ENCODE measurements at places on chromosomes 3 and 15.

DNA sequence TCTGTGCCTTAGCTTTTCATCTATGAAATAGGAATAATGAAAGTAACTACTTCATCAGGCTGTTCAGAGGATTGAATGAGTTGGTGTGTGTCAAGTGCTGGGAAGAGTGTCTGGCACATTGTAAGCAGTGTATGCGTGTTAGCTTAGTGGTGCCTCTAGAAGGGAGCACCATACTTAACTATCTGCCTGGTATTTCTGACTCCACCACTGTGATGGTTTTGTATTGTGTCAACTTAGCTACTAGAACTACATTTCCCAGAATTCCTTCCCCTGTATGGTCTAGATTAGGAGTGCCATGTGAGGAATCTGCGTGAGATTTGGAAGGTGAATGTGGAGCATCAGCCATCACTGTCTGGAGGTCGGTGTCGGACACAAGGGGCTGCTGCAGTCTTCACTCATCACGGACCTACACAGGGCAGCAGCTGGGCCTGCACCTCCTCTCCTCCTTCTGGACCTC is 115.4 kb upstream of the GALNT15 start:
- no peak for DNase-seq

GRCh38 chr3:127005864-127006500 is 23.1 kb downstream of the PLXNA1 start:
- no peak for DNase-seq

GRCh38 chr3:184320104-184320445 is 5.7 kb downstream of the EIF4G1 start:
- DNase-seq: no peak

- DNase-seq: no peak
Observed at GRCh38 chr3:190165253-190165652, 44.6 kb upstream of the P3H2 start.

GRCh38 chr3:180329187-180329586 is 272.8 kb upstream of the TTC14 start:
- DNase-seq: peak; percentile 38

- no peak for DNase-seq
Observed at GRCh38 chr3:128919988-128920387, 40.6 kb downstream of the ACAD9 start.

DNA sequence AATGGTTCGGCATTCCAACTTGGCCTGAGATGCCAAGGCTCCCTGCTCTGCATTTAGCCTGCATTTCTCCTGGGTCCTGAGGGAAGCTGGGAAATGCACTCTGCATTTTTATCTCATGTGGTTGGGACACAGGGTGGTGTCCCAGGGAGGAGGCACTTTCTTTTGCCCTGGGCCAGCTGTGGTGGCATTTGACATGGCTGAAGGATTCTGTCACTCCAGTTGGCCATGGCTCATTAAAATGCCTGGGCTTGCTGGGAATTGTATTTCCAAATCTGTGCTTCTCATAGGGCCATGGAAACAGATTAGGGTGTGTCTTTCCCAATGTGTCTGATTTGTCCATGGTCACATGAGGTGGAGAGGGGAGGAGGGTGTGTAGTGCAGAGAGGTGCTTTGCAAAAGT is 128.3 kb upstream of the RGMA start:
- DNase-seq: no peak

DNA sequence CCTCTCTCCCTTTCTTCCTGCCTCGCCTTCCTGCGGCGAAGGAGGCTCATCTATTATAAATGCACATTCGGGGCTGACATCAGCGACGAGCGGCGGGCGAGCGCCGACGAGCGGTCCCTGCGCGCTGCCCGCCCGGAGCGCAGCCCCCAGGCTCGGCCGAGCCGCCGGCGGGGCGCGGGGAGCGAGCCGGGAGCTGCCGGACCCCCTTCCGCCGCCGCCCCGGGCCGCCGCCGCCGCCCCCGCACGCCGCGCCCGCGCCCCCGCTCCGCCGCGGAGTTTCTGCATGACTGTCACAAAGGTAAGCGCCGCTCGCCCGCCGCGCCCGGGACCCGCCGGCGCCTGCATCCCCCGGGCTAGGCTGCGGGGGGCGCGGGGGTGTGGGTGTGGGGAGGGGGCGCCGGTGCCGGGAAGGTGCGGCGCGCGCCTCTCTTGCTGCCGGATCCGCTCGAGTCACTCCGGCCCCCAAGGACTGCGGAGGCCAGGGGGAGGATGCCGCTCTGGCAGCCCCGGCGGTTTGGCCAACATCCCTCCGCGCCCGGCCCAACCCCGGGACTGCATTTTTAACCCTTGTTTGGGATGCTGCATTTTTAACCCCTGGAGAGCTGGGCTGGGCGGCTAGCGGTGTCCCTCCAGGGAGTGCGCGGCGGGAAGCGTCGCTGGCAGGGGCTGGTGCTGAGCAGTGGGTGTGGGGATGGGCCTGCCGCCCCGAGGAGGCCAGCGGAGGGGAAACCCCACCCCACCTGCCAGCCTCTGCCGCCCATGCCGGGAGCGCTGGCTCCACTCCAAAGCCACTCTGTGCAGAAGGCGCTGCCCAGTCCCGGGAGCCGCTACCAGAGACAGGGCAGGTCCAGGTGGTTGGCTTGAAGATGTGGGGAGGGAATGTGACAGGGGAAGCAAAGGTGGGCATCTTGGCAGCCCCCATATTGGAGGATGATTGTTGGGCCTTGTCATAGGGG is at the start of gene CORO2B:
CORO2B (plus strand) TSS at position 14 of the 956 bp plus-strand sequence; CDS start at position 284, 270 bp downstream.
- DNase-seq: no peak

GRCh38 chr3:48535578-48535977 is 21.0 kb downstream of the PFKFB4 start:
- no peak for DNase-seq

DNA sequence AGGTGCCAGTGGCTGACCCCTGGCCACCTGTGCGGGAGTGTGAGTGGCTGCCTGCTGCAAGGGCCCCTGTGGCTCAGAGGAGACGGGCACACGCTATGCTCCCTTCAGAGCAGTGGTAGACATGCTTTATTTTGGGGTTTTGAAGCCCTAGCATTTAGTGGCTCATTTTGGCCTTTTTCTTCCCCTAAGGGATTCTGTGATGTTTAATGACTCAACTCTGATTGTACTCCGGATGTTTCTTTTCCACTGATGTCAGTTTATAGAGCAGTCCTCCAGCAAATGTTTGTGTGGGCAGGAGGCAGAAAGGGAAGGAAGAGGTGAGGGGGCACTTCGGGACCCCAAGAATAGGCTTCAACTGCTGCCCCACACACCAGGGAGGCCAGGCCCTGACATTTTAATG is 288.9 kb upstream of the C2CD4B start:
- DNase-seq: no peak
